ENCODE measurements at places on chromosomes 2 and 18.

DNA sequence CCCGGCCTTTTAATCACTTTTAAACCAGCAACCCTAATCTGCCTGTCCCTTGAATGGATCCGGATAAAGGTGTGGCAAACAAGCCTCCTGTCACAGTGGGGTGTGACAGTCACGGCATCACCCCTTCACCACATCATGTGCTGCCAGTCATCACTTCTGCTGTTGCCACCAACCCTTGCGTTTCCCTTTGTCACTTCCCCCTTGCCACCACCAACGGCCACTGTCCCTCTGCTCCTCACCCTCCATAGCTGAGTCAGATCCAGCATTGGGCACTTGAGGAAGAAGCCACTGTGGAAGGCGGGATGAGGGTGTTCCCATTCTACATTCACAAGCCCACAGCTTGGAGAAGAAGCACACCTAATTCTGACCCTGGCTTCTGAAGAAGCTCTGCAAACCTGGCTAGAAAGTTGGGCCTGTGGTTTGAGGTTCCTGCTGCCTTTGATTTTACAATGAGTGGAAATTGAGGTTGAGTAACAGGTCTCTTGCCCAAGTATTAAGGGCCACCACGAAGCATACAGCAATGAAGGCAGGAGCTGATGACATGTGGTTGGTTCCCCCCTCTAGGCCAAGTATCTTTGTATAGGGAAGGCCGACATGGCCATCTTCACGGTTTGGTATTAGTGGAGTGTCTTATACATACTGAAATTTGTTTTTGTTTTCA lies 22.9 kb upstream of the DARS1 start:
- peak; percentile 41 for DNase-seq

DNA sequence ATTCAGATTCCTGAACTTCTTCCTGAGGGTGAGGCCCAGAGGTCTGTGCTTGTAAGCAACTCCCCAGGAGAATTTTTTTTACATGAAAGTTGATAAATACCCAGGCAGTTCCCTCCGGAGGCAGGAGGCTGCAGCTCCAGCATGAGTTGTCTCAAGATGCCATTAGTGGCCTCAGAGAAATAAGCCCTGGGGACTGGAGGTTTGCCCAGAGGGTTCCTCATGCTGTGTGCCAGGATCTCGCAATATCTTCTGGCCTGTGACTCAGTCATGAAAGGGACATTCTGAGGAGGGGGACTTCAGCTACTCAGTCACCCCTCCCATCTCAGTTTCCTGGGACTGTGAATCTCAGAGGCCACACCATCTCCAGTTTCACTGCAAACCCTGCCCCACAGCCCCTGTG lies 49.9 kb downstream of the LYPD1 start:
- no peak for DNase-seq

- DNase-seq = no peak
Measured at GRCh38 chr2:209476367-209477208, 52.7 kb downstream of the MAP2 start.

- DNase-seq = no peak
Measured at GRCh38 chr18:54261894-54262293, 7.4 kb upstream of the POLI start.

DNA sequence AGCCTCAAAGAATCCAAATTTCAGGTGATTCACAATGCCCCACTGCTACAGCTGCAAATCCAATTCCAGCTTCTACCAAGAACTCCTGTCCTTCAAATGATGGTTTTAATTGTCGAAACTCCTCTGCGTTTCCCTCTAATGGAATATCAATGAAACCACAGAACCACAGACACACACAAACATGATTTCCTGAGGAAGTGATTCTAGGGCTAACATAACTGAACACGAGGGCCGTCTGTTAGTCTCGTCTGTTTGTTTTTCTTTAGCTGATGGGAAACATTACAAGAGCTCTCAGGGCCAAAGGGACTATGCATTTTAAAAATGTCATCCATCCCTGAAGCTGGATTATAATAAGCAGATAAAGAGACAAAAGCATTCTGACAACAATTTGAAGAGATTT lies 59.4 kb downstream of the RNF152 start:
- no peak for DNase-seq

- no peak for DNase-seq
Measured at GRCh38 chr2:203246646-203247045, 7.8 kb downstream of the CYP20A1 start.

DNA sequence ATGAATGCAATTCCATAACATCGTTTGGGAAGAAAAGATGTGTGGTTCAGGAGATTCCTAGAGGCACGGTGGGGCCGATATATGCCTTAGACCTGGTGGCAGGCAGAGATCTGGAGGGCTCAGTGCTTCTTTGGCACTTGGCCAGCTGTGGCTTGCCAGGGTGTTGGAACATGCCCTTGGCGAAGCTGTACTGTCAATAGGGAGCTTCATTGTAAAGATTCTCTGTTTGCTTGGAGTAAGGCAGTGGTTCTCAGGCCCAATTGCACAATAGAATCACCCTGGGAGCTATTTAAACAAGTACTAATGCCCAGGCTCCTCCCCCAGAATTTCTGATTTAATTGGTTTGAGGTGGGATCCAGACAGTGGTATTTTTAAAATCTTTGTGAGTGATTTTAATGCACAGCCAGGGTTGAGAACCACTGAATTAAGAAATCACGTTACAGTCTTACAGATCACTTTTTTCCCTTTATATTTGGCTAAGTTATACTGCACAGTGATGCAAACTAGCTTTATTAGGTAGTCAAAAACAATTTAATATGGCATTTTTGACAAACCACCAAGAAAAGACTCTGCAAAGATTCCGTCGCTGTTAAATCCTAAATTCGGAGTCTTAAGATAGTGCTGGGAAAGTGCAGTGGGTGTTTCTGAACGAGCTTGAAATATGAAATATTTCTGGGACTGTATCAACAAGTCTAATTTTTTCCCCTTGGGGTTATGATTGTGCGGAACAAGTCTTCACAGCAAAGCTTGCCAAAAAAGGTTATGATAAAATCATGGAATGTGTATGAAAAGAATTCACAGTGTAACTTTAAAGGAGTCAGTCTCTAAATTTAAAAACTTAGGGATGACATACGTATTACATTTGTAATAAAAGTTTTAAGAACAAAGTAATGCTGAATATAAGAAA lies 78.0 kb downstream of the CRIM1 start:
- DNase-seq = no peak

GRCh38 chr2:240906141-240906910 lies at the start of gene CROCC2:
TSS of gene CROCC2 (plus strand) at chr2:240906336. CDS start at chr2:240906514, 178 bp downstream.
- no peak for DNase-seq
